ENCODE measurements at places on chromosomes 6 and 20. TPM values are rescaled to one million over a fixed set of nuclear protein-coding genes. Genes with fewer than 3 reads are reported as not detected.

GRCh38 chr20:62466072-62466760 is 9.6 kb downstream of the GATA5 start:
- DNase-seq = no peak

- DNase-seq = no peak
Observed at GRCh38 chr6:32151863-32152768, at the start of gene PRRT1. Gene PRRT1, minus strand, starts transcription at chr6:32151939. Its CDS starts 112 bp downstream, at chr6:32151827.

GRCh38 chr20:42051921-42052320 is 433.7 kb upstream of the CHD6 start:
- no peak for DNase-seq

- no peak for DNase-seq
Observed at GRCh38 chr6:3861424-3861823, 12.3 kb downstream of the FAM50B start.

GRCh38 chr6:45155341-45155894 is 172.7 kb upstream of the RUNX2 start:
- no peak for DNase-seq

DNA sequence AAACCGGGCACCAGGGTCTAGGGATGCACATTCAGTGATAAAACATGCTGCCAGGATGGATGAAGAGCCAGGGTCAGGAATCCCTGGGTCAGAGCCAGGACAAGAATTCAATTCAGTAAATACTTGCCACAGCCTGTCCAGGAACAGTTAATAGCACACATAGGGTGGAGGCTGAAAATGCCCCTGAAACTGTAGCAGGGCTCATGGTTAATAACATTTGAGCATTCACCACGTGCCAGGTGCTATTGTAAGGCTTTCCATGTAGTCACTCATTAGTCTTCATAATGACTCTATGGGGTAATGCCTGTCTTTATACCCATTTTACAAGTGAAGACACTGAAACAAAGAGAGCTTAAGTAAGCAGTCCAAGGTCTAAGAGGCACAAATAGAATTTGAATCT is 296.3 kb downstream of the LRFN2 start:
- DNase-seq = no peak

GRCh38 chr6:21596949-21597682 is 3.6 kb downstream of the SOX4 start:
- DNase-seq = no peak

- DNase-seq = no peak
Observed at GRCh38 chr20:58989196-58989595, 8.1 kb downstream of the NELFCD start.

DNA sequence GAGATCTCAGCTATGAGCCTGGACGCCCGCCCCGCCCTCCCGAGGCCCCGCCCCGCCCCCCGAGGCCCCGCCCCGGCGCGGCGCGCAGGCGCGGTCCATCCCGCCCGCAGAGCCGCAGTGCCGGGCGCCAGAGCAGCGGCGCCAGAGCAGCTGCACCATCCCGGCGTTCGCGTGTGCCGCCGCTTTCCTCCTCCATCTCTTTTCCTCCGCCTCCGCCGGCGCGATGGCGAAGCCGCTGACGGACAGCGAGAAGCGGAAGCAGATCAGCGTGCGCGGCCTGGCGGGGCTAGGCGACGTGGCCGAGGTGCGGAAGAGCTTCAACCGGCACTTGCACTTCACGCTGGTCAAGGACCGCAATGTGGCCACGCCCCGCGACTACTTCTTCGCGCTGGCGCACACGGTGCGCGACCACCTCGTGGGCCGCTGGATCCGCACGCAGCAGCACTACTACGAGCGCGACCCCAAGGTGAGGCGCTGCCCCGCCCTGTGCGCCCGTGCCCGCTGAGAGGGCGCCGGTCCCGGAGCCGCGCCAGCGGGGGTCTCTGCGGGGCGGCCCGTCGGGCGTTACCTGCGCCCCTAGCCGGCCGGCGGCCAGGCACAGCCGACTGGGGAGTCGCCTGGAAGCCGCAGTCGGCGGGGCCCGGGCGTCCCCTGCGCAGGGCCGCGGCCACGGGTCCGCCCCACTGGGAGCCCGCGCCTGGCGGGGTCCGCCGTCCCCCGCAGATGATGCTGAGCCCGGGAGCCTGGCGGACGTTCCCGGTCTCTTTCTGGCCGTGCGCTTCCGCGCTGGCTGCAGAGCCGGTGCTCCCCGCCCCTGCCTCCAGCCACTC is at the start of gene PYGB:
PYGB (plus strand) TSS at position 130 of the 830 bp plus-strand sequence; CDS start at position 224, 94 bp downstream.
- peak; percentile 47 for DNase-seq

- DNase-seq = no peak
Observed at GRCh38 chr6:117200067-117200466, 65.3 kb upstream of the VGLL2 start.

DNA sequence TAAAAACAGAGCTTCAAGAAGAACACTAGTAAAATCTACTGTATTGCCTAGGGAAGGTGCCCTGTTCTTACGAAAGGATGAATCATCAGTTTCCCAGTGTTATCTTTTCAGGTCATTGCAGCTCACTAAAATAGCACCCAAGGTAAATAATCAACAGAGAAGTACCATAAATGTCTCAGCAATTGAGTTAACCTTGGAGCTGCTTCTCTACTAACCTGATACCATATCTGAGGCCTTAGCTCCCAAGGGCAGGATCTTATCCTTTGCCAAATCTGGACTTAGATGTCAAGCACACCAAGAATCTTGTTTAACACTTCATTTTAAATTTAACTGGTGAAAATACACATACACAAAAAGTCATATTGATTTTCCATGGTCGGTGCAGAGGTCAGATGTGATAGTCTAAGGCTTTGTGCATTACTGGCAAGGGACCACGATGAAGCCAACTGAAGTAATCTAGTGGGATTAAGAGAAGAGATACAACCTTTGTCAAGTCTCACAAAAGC is 81.5 kb downstream of the EDN1 start:
- peak; percentile 79 for DNase-seq

GRCh38 chr20:39885975-39886649 is 802.9 kb downstream of the MAFB start:
- no peak for DNase-seq

DNA sequence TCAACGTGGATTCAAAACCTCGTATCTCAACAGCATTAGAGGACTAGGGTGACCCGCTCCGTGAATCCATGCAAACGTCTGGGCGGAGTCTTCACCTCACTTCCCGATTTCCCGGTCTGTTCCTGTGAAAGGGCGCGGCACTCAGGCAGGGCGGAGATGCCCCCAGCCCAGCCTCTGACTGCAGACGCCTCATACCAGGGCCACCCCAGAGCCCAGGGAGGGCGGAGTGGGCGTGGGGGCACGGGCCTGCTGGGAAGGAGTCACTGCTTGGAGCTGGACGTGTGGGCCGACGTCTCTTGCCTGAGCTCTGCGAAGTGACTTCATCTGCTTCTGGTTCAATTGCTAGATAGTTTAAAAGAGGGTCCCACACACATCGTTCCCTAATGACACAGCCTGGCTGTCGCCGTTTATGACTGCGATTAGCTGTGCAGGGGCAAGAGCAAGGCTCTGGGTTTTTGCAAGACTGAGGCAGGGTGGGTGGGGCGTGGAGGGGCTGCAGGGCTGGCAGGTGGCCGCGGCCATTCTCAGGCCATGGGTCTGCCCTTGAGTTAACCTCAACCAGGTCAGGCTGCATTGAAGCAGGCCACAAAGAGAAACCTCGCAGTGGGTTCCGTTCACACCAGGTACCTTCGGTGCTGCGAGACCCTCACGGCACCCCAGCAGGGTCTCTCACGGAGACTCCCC is 15.0 kb downstream of the SMOC2 start:
- no peak for DNase-seq

DNA sequence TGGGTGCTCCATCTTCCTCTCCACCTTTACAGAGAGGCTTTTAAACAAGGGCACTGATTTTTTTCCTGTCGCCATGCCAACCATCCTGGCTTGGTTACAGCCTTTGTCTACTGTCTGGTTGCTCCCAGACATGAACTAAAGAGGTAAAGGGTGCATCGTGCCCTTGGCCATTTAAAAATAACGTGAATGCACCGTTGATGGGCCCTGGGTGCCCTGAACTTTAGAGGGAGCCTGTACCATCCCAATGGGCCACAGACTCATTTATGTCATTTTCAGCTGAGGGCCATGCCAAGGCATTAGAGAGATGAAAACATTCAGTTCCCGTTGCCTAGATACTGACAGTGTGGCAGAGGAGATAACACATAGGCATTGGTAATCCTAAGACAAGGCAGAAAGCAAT is 23.3 kb downstream of the TMC2 start:
- DNase-seq = no peak

DNA sequence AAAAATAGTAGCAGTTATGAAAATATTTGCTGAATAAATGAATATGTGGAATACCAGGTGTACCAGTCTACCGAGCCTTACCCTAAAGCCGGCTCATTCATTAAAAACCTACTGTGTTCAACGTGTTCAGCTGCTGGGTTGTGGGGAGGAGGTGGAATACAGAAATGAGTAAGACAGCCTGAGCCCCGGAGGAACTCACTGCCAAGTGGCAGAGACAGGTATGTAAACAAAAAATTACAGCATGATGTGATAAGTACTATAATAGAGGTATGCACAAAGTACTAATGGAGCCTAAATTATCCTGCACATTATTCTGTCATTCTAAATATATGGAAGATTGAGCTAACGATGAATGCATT is 6.8 kb upstream of the ADTRP start:
- DNase-seq = no peak

DNA sequence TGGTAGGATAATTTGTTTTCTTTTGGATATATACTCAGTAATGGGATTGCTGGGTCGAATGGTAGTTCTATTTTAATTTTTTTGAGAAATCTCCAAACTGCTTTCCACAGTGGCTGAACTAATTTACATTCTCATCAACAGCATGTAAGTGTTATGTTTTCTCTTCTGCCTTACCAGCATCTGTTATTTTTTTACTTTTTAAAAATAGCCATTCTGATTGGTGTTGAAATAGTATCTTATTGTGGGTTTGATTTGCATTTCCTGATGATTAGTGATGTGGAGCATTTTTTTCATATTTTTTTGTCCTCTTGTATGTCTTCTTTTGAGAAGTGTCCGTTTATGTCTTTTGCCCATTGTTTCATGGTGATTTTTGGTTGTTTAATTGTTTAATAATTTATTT is 11.9 kb downstream of the HINT3 start:
- no peak for DNase-seq

DNA sequence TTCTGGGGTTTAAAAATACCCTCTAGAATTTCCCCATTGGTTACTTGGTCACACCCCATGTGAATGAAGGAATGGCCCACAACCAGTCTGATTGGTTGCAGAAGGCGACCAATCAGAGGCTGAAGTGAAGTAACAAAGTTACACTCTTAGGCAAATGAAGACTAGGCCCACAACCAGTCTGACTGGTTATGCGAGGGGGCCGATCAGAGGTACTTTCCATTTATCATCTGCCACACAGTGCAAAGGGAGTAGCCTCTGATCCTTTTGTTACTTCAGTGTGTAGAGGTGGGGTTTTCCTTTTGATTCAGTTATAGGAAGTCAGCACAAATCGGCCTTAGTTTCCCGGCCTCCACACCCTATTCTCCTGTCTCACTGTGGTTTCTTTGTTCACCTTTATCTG is 61.2 kb upstream of the SGK1 start:
- no peak for DNase-seq

GRCh38 chr6:154617175-154617574 is 106.7 kb upstream of the CNKSR3 start:
- DNase-seq = no peak

GRCh38 chr6:16894301-16894700 is 133.0 kb upstream of the ATXN1 start:
- DNase-seq = no peak

GRCh38 chr20:44549123-44549522 is 27.3 kb upstream of the SERINC3 start:
- no peak for DNase-seq

GRCh38 chr6:14278006-14278405 is 160.4 kb downstream of the CD83 start:
- DNase-seq = no peak

GRCh38 chr6:5510331-5511133 is 249.2 kb downstream of the FARS2 start:
- DNase-seq = no peak

DNA sequence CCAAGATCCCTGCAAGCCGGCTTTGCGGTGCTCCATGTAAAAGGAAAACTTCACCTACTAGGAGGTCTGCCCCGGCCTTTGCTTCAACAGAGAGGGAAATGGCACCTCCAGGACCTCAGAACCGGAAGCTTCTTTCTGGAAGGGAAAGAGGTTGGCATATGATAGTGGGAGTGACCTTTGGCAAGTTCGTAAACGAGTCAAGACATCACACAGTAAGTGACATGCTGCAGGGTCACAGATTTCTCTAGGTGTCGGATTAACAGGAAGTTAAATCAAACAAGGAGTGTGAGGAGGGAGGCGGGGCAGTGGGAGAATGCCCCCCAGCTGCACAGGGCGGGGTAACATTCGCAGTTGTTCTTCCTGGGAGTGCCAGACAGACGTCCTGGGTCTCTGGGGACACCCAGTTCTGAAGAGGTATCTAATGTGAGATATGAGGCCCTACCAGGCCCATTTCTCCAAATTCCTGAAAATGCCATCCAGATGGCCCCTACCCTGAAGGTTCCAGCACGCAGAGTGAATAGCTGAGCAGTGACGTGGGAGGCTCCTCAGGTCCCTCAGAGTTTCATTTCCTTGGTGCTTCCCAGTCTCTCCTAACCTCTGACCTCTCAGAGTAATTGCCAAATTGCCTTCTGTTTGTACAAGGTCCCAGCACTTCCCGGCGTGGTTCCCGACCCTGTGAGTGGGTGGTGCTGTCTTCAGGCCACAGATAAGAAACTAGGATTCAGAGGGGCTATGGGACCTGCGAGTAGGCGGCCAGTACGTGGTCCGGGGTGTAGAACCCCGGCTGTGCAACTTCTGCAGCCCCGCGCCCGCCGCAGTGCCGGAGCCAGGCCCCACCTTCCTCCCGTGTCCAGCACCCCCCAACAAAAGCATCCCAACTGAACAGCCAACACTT is 1.9 kb downstream of the RRBP1 start:
- no peak for DNase-seq

GRCh38 chr6:137866914-137867684 is at the start of gene TNFAIP3:
Gene TNFAIP3, plus strand, starts transcription at chr6:137867259. Its CDS starts 3,969 bp downstream, at chr6:137871228.
- DNase-seq = peak; percentile 77

DNA sequence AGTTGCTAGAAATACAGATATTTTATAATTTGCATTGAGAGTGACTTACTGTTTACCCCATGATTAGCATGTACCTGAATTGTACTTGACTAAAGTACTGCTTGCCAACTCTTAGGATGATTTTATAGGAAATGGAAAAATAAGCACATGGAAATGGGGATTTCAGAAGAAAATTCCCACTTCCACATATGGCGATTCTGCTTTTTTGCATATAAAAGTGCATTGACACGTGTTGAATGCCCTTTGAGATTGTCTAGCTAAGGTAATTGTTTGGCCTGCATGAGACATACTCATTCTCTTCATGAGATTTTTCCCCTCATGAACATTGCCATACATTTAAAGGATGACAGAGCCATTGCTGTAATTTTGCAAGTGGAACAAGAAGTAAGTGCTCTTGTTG is 10.1 kb downstream of the TAB2 start:
- DNase-seq = no peak

GRCh38 chr6:111162504-111162903 is 75.2 kb downstream of the SLC16A10 start:
- no peak for DNase-seq

The GDAP1L1 gene
- total RNA-seq = not detected

The FERMT1 gene
- total RNA-seq = 22.1 TPM

The TP53TG5 gene
- not detected for total RNA-seq

The DAAM2 gene
- total RNA-seq = 1.3 TPM

The KIF25 gene
- not detected for total RNA-seq

The RBPJL gene
- not detected for total RNA-seq

The BEND3 gene
- total RNA-seq = 6.6 TPM

The TDRD6 gene
- total RNA-seq = 0.08 TPM

The ETV7 gene
- 8.4 TPM for total RNA-seq

The SLC22A1 gene
- 0.14 TPM for total RNA-seq

The PTCHD4 gene
- 3.4 TPM for total RNA-seq

The PNLDC1 gene
- total RNA-seq = not detected

The PAX1 gene
- total RNA-seq = not detected

The SLC32A1 gene
- not detected for total RNA-seq

The DEFB118 gene
- total RNA-seq = not detected

Data from kidney epithelial cell (primary cell).